CD4-positive, alpha-beta T cell treated with Interleukin-1 beta for 1 hour (primary cell): ENCODE measurements at places on chromosomes 4 and X.

DNA sequence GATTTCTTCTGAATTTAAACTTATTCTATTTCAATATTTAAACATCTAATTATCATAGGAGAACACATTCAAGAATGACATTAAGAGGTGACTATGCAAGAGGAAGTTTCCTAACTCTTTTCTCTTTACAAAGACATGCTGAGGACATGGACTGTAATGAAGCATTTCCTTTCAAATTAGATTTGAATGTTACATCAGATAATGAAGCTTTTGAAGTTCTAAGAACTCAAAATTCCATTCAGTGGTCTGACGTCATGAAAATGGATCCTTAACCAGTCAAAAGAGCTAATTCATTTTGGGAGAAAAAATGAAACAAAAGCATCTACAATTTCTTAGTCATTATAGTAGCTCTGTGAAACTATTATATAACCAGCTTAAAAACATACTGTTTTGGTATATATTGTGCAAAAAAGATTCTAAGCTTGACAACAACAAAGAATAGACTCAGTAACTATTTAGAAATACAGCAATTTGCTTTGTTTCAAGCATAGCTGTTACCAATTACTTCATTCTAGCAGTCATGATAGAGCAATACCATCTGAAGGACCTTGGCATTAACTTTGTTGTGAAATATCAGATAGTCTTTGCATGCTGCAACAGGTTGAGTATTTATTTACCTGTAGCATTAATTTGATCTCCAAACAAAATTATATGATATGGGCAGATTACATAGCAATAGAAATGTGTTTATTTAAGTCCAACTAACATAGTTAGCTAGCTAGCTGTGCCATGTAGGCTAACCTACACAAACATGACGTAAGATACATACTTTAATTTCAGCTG lies 13.7 kb upstream of the DTHD1 start:
- no peak for DNase-seq

GRCh38 chrX:29348288-29348687 lies 761.0 kb downstream of the IL1RAPL1 start:
- DNase-seq: no peak

GRCh38 chr4:173446416-173446815 lies 47.5 kb upstream of the SCRG1 start:
- no peak for DNase-seq

GRCh38 chr4:108851366-108851765 lies 88.5 kb upstream of the ETNPPL start:
- DNase-seq: no peak
